ENCODE measurements at places on chromosomes 11 and 22. TPM values are rescaled to one million over a fixed set of nuclear protein-coding genes. Genes with fewer than 3 reads are reported as not detected.

DDX25 gene
- polyA plus RNA-seq, result 0.36 TPM

OR2D2 gene
- polyA plus RNA-seq, result not detected

SCUBE1 gene
- polyA plus RNA-seq, result 0.14 TPM

DDI1 gene
- polyA plus RNA-seq, result not detected

LYVE1 gene
- polyA plus RNA-seq, result not detected

FXYD2 gene
- 0.43 TPM for polyA plus RNA-seq

HPX gene
- 1.2 TPM for polyA plus RNA-seq

PNPLA5 gene
- not detected for polyA plus RNA-seq

HDAC10 gene
- 241 TPM for polyA plus RNA-seq
